Right cardiac atrium (tissue), 5 donors: ENCODE measurements at places on chromosomes 1 and 21. TPM values are rescaled to one million over a fixed set of nuclear protein-coding genes. Genes with fewer than 3 reads are reported as not detected.

SMIM12 gene
- polyA plus RNA-seq: 35.3 TPM

TRNP1 gene
- 64.6 TPM for polyA plus RNA-seq

GRCh38 chr1:31394584-31395193 is 18.3 kb upstream of the SERINC2 start:
- peak; percentile 80 for DNase-seq

- peak; percentile 85 for DNase-seq
These were observed 37.1 kb upstream of the ARHGEF10L start for GRCh38 chr1:17502326-17502778.

GRCh38 chr1:183609313-183609712 is 19.1 kb upstream of the NCF2 start:
- DNase-seq: peak; percentile 87

FAM151A gene
- 0.43 TPM for polyA plus RNA-seq

GRCh38 chr1:244628789-244629188 is 24.1 kb upstream of the DESI2 start:
- no peak for DNase-seq

- no peak for DNase-seq
These were observed 9.8 kb upstream of the FCRL1 start for GRCh38 chr1:157829711-157830110.

- DNase-seq: no peak
These were observed 3.6 kb downstream of the KRTAP10-10 start for GRCh38 chr21:44640761-44641160.

DNA sequence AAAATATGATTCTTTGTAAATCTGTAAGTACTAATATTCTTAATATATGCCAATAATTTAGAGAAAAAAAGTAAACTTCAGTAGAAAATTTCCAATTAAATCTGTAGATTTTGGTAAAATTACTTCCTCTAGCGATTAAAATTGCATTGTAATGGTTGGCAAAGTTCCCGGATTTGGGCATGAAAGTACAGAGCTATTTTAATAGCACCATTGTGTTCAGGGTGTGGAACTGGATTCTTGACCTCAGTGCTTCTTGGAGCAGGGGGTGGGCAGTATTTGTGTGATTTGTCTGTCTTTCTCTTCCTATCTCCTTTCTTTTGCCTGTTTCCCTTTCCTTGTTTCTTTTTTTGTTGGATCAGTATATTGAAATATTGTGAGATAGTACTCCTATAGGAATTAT is 72.1 kb downstream of the DNM3 start:
- no peak for DNase-seq

GRCh38 chr1:55694310-55694801 is 479.2 kb upstream of the USP24 start:
- DNase-seq: no peak

GRCh38 chr1:98102345-98103030 is 181.7 kb upstream of the DPYD start:
- no peak for DNase-seq

DNA sequence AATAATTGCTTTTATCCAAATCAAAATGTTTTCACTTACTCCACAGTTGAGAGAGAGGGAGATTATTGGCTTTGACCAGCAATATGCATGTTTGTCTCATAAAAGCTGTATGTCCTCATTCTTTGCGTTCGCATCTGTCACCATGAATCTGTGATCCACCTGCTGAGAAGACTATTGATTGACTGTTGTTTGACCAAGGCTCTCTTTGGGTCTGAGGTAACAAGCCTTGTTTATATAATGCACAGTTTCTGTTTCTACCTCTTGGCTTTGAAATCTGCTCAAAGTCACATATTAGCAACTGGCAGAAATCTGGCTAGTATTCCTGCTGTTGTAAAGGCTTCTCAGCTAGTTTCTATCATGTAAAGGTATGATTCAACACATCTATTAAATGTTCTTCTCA is 157.0 kb downstream of the LYPLAL1 start:
- DNase-seq: no peak

C1orf53 gene
- 12.7 TPM for polyA plus RNA-seq

DNA sequence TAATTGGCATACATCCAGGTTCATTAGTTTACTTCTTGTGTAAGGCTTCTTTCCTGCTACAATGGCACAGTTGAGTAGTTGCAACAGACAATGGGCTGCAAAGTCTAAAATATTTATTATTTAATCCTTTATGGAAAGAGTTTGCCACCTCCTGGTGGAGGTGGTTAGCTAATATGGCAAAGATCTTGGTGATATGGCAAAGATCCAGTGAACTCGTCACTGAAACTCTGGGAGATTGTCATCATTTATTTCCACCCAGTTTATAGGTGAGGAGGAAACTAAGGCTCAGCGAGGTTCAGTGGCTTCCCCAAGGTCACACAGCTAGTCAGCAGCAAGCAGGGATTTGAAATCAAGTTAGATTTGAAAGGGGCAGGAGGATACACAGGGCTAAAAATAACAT is 16.1 kb upstream of the IFFO2 start:
- DNase-seq: no peak

DNA sequence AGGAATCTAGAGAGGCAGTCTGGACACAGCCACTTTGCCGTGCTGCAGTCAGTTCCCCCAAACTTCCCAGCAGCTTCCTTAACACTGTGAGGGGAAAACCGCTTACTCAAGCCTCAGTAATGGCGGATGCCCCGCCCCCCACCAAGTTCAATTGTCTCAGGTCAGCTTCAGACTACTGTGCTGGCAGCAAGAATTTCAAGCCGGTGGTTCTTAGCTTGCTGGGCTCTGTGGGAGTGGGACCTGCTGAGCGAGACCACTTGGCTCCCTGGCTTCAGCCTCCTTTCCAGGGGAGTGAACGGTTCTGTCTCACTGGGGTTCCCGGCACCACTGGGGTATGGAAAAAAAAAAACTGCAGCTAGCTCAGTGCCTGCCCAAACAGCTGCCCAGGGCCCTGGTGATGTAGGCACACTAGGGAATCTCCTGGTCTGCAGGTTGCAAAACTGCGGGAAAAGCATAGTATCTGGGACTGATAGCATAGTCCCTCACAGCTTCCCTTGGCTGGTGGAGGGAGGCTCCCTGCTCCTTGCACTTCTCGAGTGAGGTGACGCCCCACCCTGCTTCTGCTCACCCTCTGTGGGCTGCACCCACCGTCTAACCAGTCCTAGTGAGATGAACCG is 23.7 kb upstream of the HFM1 start:
- no peak for DNase-seq

- DNase-seq: peak; percentile 57
These were observed 67.7 kb downstream of the BCAR3 start for GRCh38 chr1:93613898-93614297.

TMEM240 gene
- polyA plus RNA-seq: 10.4 TPM

KCNQ4 gene
- polyA plus RNA-seq: 0.88 TPM

DNA sequence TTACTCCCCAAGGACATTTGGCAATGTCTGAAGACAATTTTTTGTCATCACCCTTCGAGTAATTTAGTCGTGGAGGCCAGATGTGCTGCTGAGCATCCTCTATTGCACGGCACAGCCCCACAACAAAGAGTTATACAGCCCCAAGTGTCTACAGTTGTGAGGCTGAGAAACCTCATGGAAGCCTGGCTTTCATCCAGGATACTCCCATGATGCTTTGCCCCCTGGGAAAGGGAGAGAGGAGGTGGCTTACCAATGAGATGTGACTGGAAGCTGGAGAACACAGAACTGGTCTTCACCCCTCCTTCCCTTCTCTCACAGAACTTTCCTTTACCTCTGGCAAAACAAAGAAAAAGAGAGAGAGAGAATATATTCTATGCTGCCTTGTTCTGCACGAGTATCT is 150.9 kb upstream of the VAMP3 start:
- DNase-seq: no peak

GRCh38 chr1:26887125-26887524 is 3.0 kb downstream of the GPN2 start:
- DNase-seq: no peak

DNA sequence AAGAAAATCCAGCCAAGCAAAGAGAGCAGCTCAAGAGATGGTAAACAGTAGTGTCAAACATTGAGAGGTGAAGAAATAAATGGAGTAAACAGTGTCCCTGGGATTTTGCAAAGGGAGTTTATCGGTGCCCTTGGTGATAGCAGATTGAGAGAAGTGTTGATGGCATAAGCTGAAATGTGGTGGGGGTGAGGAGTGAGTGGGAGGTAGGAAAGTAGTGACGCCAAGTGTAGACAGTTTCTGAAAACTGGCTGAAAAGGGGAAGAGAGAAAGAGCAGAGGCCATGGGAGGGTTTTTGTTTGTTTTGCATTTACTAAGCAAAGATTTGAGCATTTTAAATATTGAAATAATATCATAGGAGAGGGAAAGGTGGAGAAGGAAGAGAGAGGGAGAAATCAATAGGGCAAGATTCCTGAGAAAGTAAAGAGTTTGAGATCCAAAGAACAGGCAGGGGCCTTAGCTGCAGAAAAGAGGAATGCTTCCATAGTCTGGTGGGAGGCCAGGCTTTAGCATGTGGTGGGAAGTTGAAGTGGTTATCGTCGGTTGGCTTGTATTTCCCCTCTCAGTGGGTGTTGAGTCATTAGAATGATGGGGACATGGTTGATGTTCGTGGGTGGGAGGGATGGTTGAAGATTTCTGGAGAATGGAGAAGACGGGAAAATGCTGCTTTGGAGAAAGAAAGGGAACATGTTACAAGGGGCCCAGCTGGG is 26.8 kb upstream of the RASAL2 start:
- DNase-seq: no peak

DNA sequence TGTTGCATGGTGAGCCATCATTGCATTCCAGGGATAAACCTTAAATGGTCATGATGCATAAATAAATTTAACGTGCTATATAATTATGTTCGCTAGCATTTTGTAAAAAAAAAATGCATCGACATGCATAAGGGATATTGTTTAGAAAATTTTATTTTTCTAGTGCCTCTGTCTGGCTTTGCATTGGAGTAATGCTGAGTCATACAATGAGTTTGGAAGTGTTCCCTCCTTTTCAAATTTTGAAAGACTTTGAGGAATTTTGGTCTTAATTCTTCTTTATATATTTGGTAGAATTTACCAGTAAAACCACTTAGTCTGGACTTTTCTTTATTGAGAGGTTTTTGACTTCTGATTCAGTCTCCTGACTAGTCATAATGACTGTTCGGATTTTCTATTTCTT is 4.9 kb downstream of the MNDA start:
- DNase-seq: no peak

DNA sequence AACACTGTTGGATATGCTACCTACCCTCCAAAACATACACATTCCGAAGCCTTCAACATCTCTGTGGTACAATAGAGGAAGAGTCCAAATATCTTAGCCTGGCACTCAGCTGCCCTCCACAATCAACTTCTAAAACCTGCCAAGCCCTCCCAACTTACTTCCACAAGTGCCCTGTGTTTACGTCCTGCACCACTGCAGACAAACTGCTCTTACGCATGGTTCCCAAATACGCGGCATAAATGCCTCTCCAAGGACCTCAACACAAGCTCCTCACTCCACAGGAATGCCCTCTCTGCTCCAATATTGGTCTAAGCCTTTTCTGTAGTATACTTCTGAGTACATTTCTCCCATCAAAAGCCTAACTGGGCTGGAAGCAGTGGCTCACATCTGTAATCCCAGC is 6.8 kb downstream of the AK2 start:
- DNase-seq: no peak

ERICH3 gene
- polyA plus RNA-seq: 0.07 TPM

DNA sequence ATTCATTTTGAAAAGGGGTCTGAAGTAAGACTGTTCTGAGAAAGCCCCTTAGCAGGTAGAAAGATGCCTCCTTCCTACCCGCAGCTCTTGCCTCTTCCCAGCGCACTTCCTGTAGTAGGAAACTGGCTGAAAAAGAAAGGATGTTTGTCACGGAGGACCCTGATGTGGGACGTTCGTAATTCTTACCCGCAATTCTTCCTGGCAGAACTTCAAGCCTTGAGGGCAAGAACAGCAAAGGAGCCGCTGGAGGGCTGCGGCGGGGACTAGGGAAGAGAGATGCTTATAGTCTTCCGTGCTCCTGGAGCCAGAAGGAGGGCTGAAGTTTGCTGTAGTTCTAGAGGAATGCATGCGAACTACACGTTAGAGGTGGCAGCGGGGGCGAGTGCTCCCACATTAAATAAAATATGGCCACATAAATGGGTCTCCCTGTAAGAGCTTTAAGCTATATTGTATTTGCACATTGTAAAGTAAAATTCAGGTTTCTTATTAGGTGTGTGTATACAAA is 6.3 kb downstream of the C1orf53 start:
- DNase-seq: no peak

ZYG11A gene
- 0.02 TPM for polyA plus RNA-seq

DNA sequence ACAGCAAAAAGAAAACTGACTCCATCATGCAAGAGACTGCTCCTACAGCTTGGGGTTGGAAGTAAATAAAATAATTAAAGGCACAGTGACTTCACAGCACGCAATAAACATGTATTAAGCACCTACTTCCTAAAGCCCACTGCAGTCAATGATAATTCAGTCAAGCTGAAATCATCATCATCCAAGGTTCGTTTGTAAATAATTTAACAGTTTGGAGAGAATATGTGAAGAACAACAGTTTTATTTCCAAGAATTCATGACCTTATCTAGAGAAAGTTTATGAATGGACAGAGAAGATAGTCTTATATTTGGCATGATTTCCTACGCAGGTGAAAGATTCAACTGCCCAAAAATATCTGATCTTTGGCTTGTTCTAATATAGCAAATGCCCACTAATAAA is 86.8 kb downstream of the SMYD3 start:
- no peak for DNase-seq

DNA sequence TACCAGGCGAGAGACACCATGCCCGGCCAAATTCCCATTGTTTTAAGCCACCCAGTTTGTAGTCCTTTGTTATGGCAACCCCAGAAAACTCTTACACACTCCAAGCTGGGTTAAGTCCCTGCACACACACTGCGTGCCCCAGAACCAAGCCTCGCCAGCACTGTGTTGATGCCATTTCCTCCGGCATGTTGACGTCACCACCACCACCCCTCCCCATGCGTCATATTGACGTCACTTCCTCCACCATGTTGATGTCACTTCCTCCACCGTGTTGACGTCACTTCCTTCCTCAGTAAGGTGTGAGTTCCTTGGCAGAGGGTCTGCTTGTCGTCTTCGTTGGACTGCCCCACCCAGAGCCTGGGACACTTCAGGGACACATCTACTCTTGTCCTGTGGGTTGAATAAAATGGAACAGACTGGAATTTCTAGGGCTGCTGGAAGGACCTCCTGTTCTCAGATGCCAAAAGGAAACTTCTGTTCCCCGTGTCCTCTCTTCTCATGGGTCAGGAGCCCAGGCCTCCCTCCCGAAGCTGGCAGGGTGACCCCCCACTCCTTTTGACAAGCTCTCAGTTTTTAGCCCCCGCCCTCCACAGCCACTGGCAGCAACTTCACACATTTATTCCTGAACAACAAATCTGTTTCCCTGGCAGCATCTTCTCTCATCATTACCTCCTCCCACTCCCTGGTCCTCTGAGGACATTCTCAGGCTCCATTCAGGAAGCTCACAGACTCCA is 643.3 kb downstream of the NPHP4 start:
- DNase-seq: no peak

LAMB3 gene
- polyA plus RNA-seq: 4.9 TPM

- DNase-seq: no peak
These were observed 1.1 kb downstream of the VWA1 start for GRCh38 chr1:1436630-1437032.

- no peak for DNase-seq
These were observed 15.2 kb upstream of the PGBD2 start for GRCh38 chr1:248890549-248891498.

- no peak for DNase-seq
These were observed 52.4 kb upstream of the CCDC190 start for GRCh38 chr1:162913345-162913744.

PRDM16 gene
- polyA plus RNA-seq: 1.9 TPM

- DNase-seq: peak; percentile 56
These were observed 130.3 kb upstream of the DPYD start for GRCh38 chr1:98051065-98051675.

MYBPHL gene
- polyA plus RNA-seq: 322 TPM

SMPDL3B gene
- 0.11 TPM for polyA plus RNA-seq

SPATA45 gene
- not detected for polyA plus RNA-seq

GRCh38 chr1:205267306-205267902 is 39.7 kb downstream of the TMCC2 start:
- no peak for DNase-seq

LCE2C gene
- polyA plus RNA-seq: not detected
